Anterior cingulate cortex (tissue), 58 donors: ENCODE measurements at places on chromosomes 3 and 15.

- no peak for DNase-seq
Measured at GRCh38 chr15:31150732-31151231, 49.3 kb upstream of the TRPM1 start.

DNA sequence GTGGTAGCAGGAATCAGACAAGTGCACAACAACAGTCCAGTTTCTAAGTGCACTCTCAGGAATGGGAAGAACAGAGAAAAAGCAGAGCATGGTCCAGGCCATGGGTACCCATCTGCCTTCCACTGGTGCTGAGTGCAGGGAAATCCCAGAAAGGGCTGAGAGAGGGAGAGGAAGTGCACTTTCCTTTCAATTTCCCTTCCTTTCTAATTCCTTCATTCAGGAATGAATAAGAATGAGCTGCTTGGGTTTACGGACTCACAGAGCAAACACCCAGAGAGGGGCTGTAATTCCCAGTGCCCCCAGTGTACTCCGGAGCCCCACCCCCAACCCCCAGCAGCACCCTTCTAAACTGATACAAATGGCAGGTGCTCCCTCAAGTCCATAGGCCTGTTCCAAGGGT, 300.6 kb downstream of the FOXP1 start:
- DNase-seq, result no peak

- DNase-seq, result no peak
Measured at GRCh38 chr15:80536231-80536630, 132.0 kb downstream of the ARNT2 start.

DNA sequence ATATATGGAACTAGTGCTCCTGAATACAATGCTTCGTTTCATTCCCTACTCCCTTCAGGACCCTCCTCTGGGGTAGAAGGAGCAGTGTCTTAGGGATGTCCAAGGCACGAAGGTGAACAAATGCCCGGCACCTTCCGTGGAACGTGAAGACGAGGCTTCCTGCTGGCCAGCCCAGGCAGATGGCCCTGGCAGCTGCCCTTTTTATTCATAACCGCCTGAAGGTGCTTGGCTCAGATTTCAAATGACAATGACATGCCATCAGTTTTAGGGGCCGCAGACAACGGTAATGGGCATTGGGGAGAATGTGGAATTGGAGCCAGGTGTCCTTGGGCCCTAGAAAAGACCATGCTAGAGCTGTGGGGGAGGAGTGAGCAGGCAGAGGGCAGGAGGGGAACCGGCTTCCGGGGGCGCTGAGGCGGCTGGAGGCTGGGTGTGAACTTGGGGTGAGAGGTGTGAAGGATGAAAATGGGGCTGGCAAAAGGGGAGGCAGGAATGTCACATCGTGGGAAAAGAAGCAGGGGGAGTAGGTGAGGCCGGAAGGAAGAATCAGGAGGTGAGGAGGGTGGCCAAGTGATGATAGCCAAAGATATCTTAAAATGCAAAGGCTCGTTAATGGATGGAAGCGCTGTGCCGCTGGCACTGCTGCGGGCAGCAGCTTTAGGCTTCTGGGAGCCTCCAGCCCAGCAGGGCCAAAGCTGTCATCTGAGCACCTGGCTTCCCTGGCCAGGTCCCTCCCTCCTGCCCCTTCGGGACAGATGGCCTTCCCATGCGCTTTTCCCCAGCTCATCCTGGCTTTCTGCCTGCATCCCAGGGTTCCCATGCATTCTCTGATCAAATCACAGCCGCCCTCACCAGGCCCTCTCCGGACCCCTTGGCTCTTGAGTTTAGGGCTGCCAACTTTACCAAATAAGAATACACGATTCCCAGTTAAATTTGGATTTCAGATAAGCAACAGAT, 93.7 kb downstream of the TMEM266 start:
- DNase-seq, result no peak

DNA sequence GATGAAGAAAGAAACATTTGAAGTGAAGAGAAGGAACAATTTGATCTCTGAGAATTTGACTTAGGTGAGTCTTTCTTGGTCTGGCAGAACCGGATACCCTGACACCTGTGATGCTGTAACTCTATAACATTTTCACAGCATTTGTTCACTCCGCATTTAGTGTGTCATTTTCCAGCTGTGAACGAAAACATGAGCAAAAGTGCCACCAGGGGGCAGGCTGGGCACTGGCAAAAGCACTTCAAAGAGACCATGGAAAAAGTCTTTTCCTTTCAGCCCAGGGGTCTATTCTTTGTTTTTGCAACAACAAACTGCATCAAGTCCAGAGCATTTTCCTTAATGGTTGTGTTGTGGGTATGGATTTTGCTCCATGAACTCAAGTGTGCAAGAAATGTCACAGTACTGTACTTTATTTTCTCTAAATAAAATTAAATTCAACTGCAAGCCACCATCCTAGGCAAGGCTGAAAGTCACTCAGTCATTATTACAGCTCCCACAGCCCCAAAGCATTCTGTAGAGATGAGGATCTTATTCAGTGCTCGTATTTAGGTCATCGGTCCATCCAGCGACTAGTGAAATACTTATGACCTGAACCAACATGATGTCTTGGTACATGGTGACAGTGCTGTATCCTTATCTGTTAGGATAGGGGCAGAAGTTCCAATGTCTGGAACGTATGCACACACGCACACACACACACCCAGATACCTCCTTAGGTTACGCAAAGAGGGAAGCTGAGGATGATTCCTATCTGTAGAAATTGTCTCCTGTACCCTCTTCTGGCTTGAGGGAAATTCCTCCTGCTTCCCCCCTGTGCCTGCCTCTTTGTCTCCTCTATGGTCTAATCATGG, 125.5 kb downstream of the GADL1 start:
- DNase-seq, result peak; percentile 27

GRCh38 chr15:42710662-42711061, 26.3 kb downstream of the CDAN1 start:
- no peak for DNase-seq

- DNase-seq, result no peak
Measured at GRCh38 chr15:69026355-69026754, 11.9 kb downstream of the NOX5 start.

- DNase-seq, result no peak
Measured at GRCh38 chr3:61740494-61740893, 179.1 kb downstream of the PTPRG start.

DNA sequence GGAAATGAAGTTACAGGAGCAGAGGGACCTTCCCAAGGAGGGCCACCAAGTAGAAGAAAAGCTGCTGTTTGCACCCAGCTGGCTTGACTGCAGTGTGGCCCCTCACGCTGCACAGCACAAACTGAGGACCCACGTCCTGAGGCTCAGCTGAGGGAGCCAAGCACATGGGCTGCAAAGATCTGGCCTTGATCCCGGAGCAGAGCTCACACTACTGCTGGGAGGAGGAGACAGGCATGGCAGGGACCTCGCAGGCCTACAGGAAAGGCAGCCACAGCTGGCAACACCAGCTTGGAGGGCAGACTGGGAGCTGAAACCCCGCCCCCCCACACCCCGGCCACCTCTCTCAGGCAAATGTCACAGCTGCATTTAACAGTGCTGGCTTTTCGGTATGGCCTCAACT, 39.7 kb downstream of the KLHL25 start:
- no peak for DNase-seq

- DNase-seq, result no peak
Measured at GRCh38 chr3:196624067-196624790, 15.3 kb upstream of the NRROS start.

GRCh38 chr15:40911141-40911540, 16.9 kb downstream of the VPS18 start:
- no peak for DNase-seq

DNA sequence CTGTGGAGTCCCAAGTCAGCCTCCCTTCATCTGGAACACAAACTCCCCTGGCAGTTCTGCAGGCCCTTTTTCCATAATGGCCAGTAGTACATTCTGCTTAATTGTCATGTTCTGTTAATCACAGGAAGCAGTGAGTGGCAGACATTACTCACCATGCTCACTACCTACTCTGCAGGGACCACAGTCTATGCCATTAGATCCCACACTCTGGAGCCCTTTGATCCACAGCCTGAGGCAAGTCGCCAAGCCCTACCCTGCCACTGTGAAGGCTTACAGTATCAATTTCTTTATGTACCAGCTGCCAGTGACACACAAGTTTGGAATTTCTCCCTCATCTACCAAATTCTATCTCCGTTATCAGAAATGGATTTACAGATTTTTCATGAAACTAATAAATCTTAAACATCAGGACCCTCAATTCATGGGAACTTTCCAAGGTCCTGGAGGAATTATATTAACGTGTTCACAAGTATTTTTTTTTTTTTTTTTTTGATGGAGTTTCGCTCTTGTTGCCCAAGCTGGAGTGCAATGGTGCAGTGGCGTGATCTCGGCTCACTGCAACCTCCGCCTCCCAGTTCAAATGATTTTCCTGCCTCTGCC, 20.6 kb upstream of the WWTR1 start:
- DNase-seq, result no peak

GRCh38 chr15:53193149-53193548, 403.0 kb upstream of the ONECUT1 start:
- no peak for DNase-seq

- DNase-seq, result no peak
Measured at GRCh38 chr3:72520690-72521308, 327.4 kb downstream of the SHQ1 start.

GRCh38 chr3:120516136-120516535, 65.3 kb upstream of the FSTL1 start:
- DNase-seq, result no peak

DNA sequence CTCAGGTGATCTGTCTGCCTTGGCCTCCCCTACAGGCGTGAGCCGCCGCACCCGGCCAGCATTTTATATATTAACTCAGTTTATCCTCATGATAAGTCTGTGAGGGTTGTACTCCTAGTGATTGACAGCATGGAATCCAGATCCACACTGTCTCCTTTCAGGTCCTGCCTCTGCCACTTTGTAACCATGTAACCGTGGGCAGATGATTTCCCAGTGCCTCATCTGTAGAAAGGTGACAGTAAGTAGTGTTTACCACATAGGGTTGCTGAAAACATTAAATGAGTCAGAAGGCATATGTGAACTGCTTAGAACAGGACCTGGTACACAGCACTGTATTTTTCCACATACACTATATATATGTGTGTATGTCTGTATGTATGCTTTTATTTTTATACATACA, 2.4 kb downstream of the FYTTD1 start:
- DNase-seq, result no peak
